ENCODE measurements at places on chromosomes 12 and 14.

DNA sequence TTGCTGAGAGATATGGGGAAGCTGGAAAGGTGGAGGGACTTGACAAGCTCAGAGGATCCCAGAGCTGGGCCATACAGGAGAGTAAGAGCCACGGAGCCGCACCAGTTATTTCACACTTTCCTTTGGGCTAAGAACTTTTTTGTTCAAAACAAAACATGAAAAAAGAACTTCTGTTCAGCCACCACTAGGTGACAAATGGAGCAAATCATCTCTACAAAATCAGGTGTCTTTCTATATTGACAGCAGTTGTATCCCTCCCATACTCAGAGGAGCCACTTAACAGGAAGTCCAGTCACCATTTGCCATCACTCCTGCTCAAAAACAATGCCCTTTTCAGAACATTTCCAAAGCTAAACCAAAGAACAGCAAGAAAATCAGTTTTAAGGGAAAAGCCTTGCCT, 70.3 kb upstream of the DBX2 start:
- DNase-seq: no peak

DNA sequence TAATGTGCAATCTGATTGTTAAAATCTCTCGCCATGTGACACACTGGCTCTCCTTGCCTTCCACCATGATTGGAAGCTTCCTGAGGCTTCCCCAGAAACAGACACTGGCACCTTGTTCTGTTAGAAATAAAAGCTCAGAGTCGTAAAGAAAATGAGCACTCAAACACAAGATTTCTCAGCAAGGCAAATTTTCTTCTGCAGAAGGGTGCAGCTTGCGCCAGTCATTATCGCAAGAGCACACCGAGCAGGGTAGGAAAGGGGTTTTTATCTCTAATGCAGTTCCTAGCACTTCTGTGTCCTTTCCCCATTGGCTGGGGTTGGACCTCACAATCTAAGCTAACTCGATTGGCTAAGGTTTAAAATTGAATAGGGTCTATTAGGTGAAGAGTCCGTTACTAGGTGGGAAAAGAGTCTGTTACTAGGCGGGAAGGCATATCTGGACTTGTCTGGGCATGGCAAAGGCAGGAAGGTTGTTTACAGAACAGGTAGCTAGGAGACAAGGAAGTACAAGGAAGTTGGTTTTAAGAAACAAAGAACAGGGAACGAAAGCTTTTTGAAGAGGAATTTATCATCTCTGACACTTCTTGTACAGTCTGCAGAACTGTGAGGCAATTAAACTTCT, 62.6 kb upstream of the BICD1 start:
- peak; percentile 55 for DNase-seq

DNA sequence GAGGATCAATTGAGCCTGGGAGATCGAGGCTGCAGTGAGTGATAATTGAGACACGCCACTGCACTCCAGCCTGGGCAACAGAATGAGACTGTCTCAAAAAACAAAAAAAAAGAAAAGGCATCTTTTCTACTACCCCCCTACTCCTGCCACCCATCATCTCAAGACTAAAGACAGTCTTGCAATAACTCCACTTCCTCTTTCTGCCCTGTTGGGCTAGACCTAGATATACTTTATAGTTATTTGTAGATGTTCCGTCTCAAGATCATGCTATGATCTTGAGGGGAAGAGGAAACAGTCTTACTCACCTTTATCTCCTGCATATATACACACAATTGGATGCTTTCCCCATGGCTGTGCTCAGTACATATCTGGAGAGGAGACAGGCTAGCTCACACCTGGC, 12.1 kb upstream of the ESPL1 start:
- peak; percentile 86 for DNase-seq

GRCh38 chr14:49367696-49368095, 218.5 kb downstream of the RPS29 start:
- no peak for DNase-seq

DNA sequence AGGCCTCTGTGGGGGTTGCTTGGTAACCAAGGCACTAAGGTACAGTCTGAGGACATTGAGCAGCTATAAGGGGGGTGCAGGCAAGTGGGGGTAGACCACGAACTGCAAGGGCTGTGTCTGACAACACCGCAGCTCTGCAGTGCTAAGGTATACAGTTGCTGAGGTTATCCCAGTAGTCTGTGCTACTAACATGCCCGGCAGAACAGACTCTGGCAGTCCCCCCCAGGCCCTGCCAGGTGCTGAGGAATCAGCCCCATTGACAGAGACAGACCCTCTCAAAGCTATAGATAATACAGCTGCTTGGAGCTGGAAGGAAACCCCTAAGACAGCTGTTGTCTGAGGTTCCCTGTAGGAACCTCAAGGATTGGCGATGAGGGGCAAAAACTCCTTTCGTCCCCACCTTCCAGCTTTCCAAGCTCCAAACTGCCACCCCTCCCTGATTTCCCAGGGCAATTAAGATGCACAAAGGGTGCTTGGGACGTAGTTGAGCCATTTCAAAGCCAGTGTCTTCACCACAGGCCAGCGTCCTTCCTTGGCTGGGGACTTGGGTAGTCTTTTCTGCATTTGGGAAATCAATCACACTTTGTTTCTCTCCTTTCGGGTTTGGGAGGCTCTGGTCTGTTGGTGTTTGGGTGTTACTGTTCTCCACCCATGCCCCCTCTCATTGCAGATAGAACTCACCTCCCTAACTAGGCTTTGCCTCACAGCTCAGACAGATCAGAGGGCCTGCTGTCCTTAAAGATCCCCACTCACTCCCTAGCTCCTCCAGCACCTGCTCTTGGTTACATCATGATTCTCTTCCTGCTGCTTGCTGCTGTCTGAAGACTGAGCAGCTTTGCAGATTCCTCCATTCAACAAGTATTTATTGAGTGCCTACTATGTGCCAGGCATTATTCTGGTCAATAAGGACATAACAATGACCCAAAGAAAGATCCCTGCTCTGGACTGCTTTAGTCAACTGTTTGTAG, 2.0 kb upstream of the MYH7 start:
- DNase-seq: peak; percentile 13

GRCh38 chr12:62934799-62935674, at the start of gene PPM1H:
Gene PPM1H (minus strand): TSS chr12:62935150. CDS start chr12:62934736, 414 bp downstream.
- peak; percentile 93 for DNase-seq

GRCh38 chr12:81800298-81801148, 41.4 kb upstream of the PPFIA2 start:
- no peak for DNase-seq

DNA sequence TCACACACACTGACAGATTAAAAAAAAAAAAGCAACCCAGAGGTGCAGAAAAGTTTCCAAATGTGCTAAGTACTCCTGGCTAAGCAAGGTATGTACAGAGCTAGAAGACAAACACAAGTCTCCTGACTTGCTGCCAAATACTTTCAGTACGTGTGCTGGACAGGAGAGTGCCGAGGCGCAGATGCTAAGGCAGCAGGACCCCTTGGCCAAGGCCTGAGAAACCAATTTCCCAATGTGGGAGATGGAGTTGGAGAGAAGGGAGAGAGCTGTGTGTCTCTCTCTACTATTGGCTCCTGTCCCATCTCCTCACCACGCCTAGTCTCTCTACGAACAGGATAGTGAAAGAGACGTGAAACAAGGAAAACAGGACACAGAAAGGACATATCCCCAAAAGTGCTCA, 5.3 kb downstream of the SPRYD3 start:
- no peak for DNase-seq

DNA sequence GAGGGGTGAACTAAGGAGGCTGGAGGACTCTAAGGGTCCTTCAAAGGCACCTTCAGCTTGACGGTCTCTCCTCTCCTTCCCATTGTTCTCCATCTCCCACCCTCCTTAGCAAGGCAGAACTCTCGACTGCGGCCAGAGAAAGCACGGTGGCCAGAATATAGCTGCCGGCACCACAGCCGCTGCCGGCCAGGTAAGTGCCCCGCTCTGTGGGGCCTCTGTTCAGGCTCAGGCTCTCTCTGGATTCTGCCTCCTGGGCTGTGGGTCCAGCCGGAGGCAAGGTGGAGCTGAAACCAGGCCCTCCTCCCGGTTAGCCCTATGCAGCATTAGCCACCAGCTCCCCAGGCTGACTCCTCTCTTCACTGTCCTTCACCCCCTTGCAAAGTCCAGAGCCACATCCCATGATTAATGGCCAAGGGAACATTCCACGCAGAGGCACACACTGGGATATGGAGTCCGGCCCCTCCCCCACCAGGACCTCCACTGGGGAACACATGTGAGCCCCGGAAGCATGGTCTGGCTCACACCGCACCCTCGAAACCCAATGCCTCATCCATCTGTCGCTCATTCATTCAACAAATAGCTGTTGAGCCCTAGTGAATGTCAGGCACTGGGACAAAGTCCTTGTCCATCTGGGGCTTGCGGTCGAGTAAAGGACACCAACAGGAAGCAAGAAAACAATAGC, 25.2 kb downstream of the LTBP2 start:
- no peak for DNase-seq

DNA sequence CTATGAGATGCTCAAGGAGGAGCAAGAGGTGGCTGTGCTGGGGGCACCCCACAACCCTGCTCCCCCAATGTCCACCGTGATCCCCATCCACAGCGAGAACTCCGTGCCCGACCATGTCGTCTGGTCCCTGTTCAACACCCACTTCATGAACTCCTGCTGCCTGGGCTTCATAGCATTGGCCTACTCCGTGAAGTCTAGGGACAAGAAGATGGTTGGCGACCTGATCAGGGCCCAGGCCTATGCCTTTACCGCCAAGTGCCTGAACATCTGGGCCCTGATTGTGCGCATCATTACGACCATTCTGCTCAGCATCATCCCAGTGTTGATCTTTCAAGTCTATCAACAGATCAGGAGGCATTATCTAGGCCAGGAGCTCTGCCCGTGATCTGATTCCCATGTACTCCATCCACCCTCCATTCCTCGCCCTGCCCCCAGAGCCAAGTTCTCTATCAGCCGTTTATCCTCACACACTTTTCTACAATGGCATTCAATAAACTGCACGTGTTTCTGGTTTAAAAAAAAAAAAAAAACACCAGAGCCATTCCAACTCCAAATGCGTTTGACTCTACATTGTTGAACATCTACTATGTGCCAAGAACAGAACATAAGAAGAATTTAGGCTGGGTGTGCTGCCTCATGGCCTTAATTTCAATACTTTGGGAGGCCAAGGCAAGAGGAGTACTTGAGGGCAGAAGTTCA, 17.5 kb downstream of the ATXN2 start:
- DNase-seq: no peak

GRCh38 chr12:72295744-72296143, 23.6 kb downstream of the TRHDE start:
- DNase-seq: no peak

- peak; percentile 11 for DNase-seq
Measured at GRCh38 chr12:78759367-78759766, 105.2 kb upstream of the SYT1 start.

DNA sequence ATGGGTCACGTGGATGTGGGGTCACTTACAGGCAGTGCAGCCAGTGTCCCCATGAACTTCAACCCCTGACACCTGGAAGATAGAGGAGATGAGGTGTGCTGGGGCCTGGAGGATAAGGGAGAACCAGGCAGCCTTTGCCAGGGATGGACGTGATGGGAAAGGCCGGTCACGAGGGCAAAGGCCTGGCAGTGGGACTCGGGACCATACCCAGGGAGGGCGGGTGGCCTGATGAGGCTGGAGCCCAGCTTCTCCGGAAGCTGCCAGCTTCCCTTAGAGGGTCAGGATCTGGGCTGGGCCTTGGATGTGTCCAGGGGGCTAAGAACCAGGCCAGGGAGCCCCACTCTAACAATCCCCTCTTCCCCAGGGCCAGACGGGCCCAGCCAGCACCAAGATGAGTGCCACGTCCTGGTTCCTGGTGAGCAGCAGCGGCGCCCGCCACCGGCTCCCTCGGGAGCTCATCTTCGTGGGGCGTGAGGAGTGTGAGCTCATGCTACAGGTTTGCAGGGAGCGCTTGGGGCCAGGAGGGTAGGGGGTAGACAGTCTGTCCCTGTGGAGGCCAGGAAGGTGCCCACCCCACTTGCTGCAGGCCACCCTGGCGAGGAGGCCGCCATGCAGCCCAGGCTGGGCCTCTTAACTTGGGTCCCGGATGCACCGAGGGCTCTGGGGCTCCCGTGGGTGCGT, 3.1 kb downstream of the CEP170B start:
- DNase-seq: no peak

GRCh38 chr14:90981636-90982035, 78.8 kb downstream of the RPS6KA5 start:
- DNase-seq: no peak

- peak; percentile 46 for DNase-seq
Measured at GRCh38 chr12:1630133-1630826, 1.2 kb downstream of the WNT5B start.

GRCh38 chr14:75401361-75401760, 26.5 kb upstream of the JDP2 start:
- DNase-seq: no peak

DNA sequence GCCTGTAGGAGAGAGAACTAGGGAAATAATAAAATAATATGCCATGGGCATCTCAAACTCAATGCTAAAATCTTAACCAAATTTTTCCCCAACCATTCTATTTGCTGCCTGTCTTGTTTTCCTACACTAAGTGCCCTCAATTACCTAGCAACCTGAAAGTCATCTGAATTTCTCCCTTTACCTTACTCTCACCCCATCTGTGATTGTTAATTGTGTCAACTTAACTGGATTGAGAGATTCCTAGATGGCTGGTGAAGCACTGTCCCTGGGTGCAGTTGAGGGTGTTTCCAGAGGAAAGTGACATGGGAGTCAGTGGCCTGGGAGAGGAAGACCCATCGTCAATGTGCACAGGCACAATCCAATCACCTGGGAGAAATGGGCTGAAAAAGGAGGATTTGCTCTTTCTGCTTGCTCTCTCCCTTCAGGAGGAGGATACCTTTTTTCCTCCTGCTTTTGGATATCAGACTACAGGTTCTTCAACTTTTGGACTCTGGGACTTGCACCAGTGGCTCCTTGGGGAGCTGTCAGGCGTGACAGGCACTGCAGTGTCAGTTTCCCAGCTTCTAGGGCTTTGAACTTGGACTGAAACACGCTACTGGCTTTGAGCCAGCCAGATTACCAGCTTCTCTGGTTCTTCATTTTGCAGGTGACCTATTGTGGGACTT, 100.1 kb downstream of the PPP1R12A start:
- no peak for DNase-seq

DNA sequence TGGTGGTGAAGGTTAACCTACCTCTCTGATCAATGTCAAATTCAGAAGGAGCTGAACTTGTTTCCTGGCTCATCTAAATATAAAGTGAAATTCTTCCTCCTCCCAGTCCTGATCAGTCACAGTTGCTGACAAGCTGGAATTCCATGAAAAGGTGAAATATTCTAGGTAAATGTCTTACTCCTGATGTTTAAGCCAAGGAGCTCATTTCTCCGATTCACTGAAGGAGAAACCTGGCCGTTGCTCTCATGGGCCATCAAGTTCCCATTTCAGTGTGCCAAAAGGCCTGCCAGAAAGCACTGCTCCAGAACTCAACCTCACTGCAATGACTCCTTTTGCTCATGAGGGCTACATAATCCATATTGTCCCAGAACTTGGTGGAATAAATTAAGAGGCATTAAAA, 707.5 kb downstream of the GALC start:
- DNase-seq: no peak

Measured in hematopoietic multipotent progenitor cell treated with erythropoietin and hydrocortisone succinate and interleukin-3 and kit ligand, for 4 days (in vitro differentiated cells).